Stimulated activated CD4-positive, alpha-beta T cell treated with anti-CD3 and anti-CD28 coated beads, Interleukin-1b, Interleukin-23, amount 100 ng/mL, for 1 hour (primary cell): ENCODE measurements at places on chromosomes 2 and 18.
A peak's percentile ranks its signal among the peaks of the same experiment; 100 is the strongest.

DNA sequence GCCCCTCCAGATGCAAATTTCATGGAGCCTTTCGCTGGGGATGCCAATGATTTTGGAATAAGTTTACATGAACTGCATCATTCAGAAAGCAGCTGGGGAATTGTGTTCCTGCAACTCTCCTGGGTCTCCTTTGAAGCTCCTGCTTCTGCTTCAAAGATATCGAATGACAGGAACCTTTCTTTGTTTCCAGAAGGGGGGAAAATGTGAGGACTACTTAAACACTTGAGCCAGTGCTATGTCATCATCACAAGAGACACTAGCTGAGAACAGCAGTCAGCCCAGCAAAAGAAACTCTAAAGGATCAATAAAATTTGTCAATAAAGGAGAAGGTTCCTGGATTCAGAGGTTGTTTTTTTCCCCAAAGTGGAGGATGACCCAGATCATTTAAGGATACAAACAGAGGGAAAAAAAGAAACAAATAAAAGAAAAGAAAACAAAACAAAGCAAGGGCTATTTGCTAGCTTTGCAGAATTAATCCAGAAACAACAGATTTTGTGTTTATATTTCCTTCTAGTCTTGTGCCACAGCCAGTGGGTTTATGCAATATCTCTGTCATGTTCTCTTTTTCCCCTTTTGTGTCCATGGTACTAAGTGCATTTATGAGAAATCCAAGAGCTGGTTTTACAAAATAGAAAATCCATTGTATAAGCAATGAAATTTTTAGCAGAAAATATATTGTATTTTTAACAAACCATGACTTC lies 463.7 kb downstream of the CDH2 start:
- no peak for DNase-seq

DNA sequence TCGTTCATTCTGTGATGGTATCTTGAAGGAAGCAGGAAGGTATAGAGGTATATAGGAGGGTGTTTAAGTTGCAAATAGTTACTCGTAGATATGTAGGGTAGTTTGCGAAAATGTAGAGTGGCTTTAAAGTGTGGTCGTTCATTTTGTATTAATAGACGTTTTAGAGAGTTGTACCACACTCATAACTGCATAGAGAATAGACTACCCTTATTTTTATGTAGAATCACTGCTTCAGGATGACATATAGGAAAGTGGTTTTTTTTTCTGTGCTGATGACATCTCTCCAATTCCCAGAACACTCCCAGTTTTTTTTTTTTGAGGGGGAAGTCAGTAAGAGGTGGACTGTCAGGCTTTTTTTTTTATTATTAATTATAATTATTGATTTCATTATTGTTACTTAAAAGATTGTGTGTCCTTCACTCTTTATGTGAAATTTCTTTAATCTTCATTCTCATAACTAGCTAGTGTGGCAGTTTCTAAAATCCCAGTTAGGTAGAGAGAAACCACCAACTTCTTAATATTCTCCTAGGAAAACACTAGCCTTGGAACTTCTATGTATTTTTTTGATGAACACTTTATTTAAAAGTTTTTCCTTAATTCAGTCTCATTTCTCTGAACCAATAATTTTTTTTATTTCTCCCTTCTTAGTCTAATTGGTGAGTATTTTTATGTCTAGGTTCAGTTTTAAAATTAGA lies 1.5 kb downstream of the ACTR3 start:
- DNase-seq, result no peak

DNA sequence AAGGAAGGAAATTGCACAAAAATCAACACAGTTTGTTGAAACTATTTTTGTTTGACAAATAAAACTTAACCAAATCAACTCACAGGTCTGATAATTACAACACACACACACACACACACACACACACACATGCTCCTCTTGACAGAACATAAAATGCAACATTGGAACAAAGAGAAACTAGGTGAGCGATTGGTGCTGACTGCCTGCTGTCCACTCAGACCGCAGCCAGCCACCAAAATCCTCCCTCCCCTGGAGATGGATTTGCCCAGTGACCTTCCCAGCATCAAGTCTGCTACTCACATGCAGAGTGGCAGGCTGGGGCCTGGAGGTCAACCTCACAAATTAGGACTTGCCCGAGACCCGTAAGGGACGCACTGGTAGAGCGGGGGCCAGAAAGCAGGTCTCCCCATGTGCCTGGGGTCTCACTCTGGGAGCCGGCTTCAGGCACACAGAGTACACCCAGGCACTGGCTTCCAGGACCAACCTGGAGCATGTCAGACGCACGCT lies 61.4 kb downstream of the DIPK1C start:
- no peak for DNase-seq

GRCh38 chr2:209911486-209911885 lies 91.0 kb upstream of the RPE start:
- no peak for DNase-seq

DNA sequence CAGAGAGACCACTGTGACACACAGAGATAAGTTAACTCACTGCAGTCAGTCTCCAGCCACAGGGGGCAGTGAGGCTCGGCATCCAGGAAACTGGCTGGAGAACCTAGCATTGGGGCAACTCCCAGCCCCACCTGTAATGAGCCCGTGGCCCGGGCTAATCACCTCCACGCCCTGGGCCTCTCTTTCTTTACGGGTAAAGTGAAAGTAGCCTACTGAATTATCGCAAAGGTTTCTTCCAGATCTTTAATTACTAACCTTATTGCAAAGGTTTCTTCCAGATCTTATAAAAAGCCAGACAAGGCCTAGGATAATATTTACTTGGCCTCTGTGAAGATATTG lies 45.7 kb upstream of the ACAA2 start:
- DNase-seq, result no peak

DNA sequence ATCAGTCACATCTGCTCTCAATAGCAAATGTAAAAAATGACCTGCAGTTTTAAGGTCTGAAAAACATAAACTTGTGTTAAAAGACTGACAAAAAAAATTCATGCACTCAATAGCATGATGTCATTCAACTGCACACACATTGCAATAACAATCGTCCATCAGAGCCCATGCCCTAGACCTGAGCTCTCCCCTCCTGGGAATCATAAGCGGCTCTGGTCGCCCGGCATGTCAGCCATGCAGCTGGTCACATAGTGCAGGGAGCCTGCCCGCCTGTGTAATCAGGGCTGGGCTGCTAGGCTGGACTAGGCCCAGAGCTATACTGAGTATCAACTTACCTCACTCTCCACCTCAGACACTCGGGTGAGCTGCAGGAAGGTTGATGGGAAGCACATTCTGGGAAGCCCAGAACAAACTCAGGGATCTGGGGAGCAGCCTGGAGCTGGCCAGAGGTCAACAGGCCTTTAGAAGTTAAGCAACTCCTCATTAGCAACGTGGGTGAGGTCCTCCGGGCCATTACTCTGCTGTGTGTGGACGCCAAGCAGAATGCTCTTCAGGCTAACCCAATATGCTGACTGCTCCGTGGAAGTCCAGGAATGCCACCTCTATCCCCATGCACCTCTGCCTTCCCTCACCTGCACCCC lies 165.5 kb downstream of the TTC32 start:
- DNase-seq, result no peak

- peak; percentile 28 for DNase-seq
Measured at GRCh38 chr2:68466361-68466777, 725 bp downstream of the FBXO48 start.

- no peak for DNase-seq
Measured at GRCh38 chr2:112312821-112313220, 37.4 kb downstream of the ZC3H6 start.

DNA sequence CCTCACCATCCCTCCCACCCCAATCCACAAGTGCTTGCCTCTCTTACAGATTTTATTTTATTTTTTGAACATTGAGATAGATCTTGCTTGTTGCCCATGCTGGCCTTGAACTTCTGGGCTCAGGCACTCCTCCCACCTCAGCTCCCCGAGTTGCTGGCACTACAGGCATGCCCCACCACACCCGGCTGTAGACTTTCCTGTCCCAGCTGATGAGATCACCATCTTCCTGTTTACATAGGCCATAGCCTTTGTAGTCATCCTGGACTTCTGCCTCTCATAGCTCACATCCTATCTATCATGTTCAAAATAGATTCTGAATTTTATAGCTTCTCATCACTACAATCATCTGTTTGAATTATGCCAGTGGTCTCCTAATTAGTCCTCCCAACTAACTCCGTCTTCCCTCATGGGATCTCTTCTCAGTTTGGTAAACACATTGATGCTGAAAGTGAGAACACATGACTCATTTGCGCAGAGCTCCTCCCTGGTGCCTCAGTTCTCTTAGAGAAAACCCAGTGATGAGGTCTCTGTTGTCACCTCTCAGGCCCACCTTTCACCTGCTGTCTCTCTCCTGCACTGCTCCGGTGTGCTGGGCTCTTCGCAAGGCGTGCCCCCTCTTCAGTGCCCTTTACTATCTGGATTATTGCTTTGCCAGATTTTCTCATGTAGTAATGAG lies 243.0 kb downstream of the ZNF407 start:
- no peak for DNase-seq

- DNase-seq, result no peak
Measured at GRCh38 chr18:23357996-23358594, 95.0 kb upstream of the RIOK3 start.

DNA sequence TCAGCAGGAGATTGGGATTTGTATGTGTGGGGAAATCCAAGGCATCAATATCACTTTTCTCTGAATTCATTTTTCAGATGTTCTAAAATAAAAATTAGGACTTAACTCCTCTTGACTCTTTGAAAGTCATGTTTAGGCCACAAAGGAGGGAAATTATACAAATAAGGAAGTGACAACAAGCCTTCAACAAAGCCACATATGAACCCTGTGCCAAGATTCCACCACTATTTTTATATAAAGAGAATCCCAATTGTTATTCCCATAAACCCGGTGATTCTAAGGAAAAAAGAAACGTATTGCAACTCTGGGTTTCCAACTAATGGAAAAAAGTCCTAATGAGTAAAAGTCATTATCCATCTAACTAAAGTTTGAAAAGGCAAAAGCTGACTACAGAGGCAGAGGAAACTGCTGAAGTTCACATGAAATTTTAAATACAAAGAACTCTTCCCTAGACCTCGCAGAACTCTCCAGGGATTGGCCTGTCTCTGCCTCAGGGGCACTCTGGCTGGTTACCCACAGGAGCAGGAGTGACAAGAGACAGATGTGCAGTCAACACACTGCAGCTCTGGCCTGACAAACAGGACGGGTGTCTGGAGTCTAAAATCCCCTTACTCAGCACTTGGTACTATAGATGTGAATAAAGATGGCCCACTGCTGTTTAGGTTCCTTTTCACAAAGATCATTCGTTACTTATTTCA lies 11.5 kb downstream of the NPC1 start:
- no peak for DNase-seq

GRCh38 chr2:175167076-175167791 lies 769 bp downstream of the ATF2 start:
- no peak for DNase-seq

DNA sequence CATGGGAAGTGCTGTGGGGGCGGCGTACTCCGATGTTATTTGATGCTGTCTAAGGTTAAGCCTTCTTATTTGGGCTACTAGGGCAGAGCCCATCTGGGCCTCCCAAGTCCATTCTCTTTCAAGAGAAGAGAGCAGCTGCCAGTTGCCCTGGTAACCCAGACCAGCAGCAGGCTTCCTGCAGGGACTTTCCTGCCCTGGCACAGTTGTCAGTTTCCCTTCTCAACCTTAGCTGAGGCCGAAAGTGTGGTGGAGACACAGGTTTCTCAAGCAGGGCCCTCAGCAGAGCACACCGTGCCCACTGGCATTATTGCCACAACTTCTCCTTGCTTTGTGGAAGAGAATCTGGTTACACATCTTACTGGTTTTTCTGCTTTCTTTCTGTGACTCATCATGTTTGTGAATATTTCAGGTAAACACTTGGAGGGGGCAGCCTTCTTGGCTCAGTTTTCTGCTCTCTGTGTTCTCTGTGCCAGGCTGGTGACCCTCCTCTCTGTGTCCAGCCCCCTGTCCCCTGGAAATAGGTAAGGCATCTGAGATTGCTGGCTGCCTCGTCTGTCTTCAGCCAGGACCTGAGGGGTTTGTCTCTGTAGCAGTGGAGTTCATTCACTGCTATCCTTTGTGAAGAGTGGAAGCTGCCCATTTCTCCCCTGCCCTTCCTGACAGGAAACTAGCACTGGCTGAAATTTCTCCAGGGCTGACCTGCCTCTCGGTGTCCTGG lies 111.0 kb downstream of the B3GNT2 start:
- no peak for DNase-seq

- no peak for DNase-seq
Measured at GRCh38 chr2:65566617-65567016, 134.2 kb upstream of the SPRED2 start.

GRCh38 chr2:172552547-172553291 lies 3.2 kb upstream of the PDK1 start:
- DNase-seq, result no peak

DNA sequence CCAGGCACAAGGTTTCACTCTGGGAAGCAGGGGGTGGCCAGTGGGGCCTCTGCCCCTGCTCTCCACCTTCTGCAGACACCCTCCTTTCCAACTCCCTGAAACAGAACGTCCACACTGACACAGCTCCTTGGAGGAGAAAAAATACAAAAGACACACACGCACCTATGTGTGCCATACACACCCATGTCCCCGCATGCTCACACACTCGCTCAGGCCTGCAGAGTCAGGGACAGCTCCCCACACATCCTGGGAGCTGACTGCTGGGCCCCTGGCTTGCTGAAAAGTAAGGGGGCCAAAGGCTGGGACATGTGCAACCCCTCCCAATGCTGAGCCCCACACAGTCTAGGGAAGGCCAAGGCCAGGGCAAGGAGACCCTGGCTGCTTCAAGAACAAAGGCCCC lies 200.5 kb downstream of the TNS1 start:
- DNase-seq, result no peak

GRCh38 chr2:84694088-84694622 lies 177.9 kb downstream of the DNAH6 start:
- no peak for DNase-seq

- DNase-seq, result no peak
Measured at GRCh38 chr2:146927080-146927711, 917.6 kb upstream of the ACVR2A start.

- no peak for DNase-seq
Measured at GRCh38 chr2:173571021-173571821, 216.5 kb downstream of the CDCA7 start.

DNA sequence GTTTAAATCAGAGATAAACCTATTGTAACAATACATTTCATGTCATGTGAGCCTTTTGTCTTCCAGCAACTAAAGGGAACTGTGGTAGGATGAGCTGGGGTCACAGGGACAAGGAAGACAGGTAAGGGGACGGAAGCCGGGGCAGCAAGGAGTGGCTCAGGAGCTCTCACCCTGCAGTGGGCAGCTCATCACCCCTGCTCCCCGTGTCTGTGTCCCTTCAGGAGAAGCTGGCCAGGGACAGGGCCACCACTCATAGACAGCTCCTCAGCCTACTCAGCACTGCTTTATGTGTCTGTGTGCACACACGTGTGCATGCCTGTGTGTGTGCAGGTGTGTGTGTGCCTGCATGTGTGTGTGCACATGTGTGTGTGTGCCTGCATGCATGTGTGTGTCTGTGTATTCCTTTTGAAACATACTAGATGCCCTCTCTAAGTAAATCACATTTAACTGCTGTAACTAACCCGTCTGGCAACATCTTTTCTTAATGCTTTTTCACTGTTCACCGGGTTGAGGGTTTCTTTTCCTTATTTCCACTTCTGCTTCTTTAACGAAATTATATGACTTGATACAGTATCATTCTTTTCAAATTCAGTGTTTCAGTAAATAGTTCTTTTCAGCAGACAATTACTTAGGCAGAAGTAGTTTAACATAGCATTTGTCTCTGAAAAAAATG lies 44.2 kb downstream of the LRRFIP1 start:
- DNase-seq, result no peak

- no peak for DNase-seq
Measured at GRCh38 chr2:61135510-61135909, 26.5 kb upstream of the C2orf74 start.

GRCh38 chr18:54003195-54003594 lies 221.3 kb downstream of the MBD2 start:
- DNase-seq, result no peak

- DNase-seq, result no peak
Measured at GRCh38 chr2:173957517-173957916, 7.7 kb downstream of the SP3 start.
